ENCODE measurements at places on chromosomes 1 and 21.

GRCh38 chr1:111920221-111921024 lies 69.0 kb downstream of the KCND3 start:
- DNase-seq = peak; percentile 65

GRCh38 chr1:110967256-110967655 lies 3.5 kb upstream of the LRIF1 start:
- DNase-seq = no peak

DNA sequence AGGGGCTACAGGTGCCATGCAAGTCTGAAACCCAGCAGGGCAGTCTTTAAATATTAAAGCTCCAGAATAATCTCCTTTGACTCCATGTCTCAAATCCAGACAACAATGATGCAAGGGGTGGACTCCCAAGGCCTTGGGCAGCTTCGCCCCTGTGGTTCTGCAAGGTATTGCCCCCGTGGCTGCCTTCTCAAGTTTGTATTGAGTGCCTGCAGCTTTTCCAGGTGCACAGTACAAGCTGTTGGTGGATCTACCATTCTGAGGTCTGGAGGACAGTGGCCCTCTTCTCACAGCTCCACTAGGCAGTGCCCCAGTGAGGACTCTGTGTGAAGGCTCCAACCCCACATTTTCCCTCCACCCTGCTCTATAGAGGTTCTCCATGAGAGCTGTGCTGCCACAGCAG lies 3.7 kb upstream of the MROH9 start:
- no peak for DNase-seq

DNA sequence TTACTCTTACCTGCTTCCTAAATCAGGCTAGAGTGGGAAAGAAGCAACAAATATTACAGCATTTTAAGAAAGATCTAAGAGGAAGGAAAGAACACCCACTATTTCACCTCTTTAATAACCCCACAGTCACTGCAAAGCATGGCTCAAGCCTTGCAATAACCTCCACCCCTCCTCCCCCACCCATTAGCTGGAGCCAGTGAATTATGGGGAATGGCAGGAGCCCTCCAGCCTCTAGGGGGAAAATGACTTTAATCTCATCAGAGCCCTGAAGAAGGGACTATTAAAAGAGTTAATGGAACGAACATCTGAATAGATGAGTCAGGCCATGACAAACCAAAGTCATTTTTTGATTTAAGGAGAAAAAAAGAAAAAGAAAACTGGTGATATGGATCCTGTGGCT lies 630.7 kb upstream of the PLXNA2 start:
- no peak for DNase-seq

DNA sequence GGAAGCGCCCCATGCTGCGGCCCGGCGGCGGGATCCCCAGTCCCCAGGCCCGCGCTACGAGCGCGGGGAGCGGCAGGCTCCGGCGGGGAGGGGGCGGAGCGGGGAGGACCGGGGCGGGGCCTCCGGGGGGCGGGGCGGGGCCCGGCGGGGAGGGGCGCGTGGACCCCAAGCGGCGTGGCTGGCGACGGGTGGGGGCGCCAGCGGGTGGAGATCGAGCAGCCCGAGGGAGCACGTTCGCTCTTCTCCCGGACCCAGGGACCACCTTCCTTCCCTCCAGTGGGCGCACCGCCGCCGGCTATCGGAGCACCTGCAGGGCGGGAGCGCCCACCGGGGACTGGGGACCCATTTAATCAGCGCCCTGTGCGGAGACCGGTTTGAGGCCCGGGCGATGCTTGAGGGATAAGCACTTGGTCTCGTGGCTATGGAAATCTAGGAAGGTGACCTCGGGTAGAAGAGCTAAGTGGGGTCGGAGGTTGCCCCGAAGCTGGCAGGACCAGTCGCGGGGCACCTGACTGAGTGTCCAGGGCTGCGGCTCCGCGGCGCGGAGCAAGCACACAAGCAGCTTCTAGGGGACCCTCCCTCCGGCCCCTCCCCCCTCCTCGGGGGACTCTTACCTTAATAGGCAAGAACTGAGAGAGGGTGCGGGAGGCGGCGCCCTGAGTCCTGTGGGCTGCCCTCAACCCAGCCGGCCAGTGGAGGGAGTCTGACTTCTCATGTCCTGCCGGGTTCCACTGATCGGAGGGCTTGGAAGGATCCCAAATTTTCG lies at the start of gene TSPAN2:
Gene TSPAN2, minus strand, starts transcription at position 84 of the 766 bp plus-strand sequence. Its CDS starts 71 bp downstream, at position 13.
- DNase-seq = no peak

- DNase-seq = no peak
These were observed 8.5 kb upstream of the MYBPHL start for GRCh38 chr1:109315288-109315687.

GRCh38 chr1:202113690-202114300 lies 8.9 kb upstream of the GPR37L1 start:
- DNase-seq = no peak

GRCh38 chr1:165174491-165174890 lies 182.0 kb downstream of the LMX1A start:
- no peak for DNase-seq

- no peak for DNase-seq
These were observed 24.5 kb upstream of the RCSD1 start for GRCh38 chr1:167605576-167605975.

GRCh38 chr21:44959376-44960091 lies 19.7 kb downstream of the SLX9 start:
- DNase-seq = no peak

GRCh38 chr1:20265250-20265649 lies 25.4 kb upstream of the VWA5B1 start:
- DNase-seq = peak; percentile 16

DNA sequence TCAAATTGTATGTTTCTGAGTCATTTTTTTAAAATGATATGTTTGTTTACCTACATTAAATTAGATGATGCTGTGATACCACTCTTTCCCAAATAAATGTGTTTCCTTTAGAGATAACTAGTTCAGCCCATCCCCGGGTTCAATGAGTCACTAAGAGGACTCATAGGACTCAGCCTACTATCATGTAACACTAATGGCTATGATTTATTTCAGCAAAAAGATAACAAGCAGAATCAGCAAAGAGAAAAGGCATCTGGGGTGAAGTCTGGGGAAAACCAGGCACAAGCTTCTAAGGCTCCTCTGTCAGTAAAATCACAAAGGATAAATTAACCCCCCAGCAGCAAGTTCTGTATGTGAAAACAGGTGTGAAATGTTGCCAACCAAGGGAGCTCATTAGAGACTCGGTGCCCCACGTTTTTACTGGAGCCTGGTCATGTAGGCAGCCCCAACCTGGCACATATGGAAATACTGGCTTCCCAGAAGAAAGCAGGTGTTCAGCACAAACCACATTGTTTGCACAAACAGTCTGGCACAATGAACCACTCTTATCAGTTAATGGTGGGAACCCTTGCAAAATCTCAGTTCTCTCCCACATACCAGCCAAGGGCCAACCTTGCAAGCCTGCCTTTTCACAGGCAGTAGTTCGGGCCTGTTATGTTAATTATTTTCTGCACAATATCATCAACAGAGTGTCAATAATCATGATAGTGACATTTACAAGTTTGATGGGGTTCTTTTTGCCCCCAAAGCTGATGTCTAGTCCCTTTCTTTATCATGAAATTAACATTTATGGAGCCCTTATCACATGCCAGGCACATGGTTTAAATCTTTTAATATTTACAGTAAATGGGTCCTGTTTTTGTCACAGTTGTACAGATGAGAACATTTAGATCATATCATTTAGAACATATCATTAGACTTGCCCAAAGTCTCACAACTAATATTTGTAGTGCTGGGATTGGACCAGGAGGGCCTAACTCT lies 23.1 kb upstream of the CNN3 start:
- no peak for DNase-seq

DNA sequence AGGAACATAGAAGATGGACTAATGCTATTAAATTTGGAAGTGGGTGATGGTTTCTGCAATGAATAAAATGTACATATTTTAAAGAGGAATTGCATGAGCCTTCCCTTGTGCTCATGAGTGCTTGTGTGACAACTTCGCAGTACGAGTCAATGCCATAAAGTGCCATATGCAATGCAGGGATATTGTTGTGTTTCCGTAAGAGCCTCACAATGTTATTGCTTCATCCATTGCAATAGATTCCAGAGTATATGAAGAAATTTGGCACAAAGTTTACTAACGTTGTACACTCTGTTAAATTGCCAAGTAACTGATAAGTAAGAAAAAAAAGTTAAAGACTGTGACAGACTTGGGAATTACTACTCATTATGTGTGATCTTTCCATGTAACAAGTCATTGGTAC lies 22.3 kb downstream of the BTG3 start:
- DNase-seq = peak; percentile 61

DNA sequence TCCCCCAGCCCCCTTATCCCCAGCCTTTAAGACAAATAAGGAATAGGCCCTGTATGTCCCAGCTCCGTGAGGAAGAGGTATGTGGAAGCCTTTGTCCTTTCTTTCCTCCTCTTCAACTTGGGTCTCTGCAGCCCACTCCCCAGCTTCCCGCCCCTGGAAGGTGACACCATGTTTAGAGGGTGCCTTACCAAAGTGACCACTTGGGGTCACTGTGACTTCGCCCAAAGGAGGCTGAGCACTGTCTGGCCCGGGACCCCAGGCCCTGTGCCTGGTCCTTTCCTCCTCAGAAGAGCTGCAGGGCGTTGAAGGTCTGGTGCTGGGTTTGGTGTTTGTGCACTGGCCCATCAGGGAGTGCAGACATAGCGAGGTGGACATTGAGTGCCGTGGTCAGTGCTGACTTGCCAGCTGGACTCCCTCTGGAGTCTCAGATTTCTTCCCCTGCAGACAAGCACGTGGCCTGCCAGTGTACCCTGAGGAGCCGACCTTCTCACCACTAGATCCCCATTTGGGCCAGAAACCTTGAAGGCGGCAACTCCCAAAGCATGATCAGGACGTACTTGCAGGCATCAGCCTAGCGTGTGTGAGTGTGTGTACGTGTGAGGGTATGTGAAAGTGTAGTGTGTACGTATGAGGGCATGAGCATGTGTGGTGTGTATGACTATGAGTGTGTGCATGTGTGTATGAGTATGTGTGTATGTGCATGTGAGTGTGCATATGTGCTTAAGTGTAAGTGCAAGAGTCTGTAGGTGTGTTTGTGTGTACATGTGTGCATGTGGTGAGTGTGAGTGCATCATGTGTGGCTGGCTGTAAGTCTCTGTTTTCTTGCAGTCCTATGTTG lies 181.4 kb upstream of the KIAA0040 start:
- no peak for DNase-seq

GRCh38 chr1:31783846-31784245 lies 19.7 kb upstream of the ADGRB2 start:
- DNase-seq = no peak

GRCh38 chr1:236947794-236948193 lies 56.4 kb downstream of the MT1HL1 start:
- no peak for DNase-seq

GRCh38 chr1:41056907-41057306 lies 35.4 kb upstream of the SLFNL1 start:
- no peak for DNase-seq

- no peak for DNase-seq
These were observed 41.7 kb downstream of the GABPA start for GRCh38 chr21:25776440-25776839.

- DNase-seq = no peak
These were observed 1.0 kb downstream of the LEPR start for GRCh38 chr1:65421351-65422025.

- no peak for DNase-seq
These were observed 187.0 kb upstream of the ESRRG start for GRCh38 chr1:216910081-216910840.

DNA sequence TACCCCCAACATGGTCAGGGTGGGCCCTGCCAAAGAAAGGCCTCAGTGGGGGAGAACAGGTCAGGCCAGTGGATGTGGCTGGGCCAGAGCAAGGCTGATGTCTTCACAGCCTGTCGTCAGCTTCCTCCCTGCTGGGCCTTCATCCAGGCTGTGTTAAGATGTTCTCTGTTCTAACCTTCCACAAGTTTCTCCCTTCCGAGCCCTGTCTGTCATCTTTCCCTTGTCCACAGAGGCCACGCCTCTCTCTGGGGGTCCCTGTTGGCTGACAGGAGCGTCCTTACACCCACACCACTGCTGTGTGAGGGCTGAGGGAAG lies 36.2 kb downstream of the SIM2 start:
- DNase-seq = no peak

- no peak for DNase-seq
These were observed 29.3 kb downstream of the RAB3B start for GRCh38 chr1:51961231-51961630.

DNA sequence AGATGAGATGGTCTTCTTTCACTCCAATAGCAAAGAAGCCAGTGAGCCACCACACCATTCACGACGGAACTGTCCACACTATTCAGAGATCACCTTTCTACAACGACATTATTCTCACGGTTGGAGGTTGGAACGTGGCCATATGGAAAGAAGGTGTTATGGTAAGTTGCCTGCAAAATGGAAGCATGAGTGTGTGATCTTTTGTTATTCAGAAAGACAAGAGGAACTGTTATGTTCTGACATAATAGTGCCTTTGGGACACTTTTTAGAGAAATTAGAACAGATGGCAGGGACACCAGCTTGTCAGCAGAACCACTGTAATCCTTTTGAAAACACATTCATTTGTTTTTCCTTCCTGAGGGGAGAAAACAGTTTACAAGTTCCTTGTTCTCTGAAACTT lies 75.8 kb upstream of the MCOLN3 start:
- no peak for DNase-seq

GRCh38 chr1:9452516-9453140 lies 86.6 kb upstream of the SLC25A33 start:
- no peak for DNase-seq

DNA sequence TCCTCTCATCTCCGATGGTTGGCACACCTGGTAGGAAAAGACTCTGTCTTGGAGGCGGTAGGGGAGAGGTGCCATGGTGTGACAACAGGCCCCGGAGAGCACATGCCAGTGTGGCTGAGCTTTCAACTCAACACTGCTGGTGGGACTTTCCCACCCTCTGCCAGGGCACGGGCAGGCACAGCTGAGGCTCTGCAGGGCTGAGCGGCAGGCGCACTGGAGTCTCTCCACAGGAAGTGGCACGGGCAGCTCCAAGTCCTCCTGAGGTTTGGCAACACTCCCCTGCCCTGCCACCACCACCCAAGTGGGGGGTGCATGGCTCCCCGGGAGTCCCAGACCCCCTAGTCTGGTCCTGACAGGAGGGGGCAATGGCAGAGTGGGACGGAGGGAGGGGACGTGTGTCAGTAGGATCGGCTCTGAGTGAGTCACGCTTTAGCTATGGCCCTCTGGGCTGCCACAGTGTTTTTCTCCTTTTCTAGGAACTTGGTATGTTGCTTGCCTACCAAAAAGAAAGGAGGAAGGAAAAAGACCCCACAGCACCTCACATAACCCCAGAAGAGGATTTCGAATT lies 27.3 kb upstream of the EVA1B start:
- DNase-seq = peak; percentile 84
